ENCODE measurements at places on chromosomes 2 and 18.
A peak's percentile ranks its signal among the peaks of the same experiment; 100 is the strongest.

DNA sequence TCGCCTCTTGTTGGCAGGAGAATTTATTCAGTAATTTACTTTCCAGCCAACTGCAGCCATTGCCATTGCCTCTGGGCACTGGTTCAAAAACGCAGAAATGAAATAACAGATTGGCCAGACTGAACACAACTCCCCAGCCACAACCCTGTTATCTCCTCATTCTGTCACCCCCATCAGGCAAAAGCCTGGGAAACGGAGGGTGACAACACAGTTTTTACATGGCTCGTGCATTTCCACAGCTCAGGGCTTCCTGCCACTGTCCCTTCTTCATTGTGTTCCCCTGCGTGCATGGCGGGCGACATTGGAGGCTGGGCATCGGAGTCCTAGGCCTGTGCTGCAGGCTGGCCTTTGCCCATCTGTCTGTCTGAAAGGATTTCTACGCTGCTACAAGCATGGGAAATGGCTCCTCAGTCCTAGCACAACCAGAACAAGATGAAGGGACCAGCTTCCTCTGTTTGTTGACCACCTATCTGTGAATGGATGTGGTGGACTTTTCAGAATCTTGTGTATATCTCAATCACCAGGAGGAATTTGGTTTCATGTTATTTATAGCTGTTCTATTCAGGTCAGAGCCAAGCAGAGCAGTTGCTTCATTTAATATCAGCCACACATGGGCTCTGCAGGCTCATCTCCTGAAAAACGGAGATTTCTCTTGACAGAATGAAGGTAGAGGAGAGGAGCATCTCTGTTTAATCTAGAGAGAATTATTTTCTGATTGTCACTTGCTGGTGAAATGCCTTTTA is 107.0 kb downstream of the MGAT5 start:
- DNase-seq = peak; percentile 56

- no peak for DNase-seq
Measured at GRCh38 chr2:113910967-113911678, 21.2 kb downstream of the ACTR3 start.

DNA sequence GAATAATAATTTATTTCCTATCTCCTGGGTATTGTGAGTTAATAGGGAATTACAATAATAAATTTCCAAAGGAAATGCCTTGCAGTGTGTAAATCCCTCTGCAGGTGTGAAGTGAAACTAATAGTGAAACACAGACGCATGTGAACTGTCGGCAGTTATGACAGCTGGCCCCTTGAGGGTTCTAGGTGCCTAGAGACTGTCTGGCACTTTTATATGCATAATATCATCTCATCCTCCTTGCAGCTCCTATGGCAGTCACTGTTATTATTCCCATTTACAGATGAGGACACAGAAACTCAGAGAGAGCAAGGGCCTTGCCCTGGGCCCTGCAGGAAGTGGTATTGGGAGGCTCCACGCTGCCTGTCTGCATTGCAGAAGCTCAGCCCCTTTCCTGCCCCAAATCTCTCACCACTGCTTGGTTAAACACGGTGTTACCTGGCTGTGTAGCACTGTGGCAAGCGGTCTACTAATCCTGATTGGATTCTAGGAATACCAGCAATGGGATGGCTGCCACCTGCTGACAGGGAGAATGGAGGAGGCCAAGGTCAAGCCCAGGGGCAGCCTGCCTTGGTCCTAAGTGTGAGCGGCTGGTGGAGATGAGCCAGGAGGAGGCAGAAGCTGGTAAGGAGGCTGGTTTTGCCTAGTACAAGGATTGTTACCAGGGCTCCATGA is 32.8 kb upstream of the ACKR3 start:
- no peak for DNase-seq

- DNase-seq = no peak
Measured at GRCh38 chr2:144111437-144111836, 408.5 kb downstream of the ZEB2 start.

DNA sequence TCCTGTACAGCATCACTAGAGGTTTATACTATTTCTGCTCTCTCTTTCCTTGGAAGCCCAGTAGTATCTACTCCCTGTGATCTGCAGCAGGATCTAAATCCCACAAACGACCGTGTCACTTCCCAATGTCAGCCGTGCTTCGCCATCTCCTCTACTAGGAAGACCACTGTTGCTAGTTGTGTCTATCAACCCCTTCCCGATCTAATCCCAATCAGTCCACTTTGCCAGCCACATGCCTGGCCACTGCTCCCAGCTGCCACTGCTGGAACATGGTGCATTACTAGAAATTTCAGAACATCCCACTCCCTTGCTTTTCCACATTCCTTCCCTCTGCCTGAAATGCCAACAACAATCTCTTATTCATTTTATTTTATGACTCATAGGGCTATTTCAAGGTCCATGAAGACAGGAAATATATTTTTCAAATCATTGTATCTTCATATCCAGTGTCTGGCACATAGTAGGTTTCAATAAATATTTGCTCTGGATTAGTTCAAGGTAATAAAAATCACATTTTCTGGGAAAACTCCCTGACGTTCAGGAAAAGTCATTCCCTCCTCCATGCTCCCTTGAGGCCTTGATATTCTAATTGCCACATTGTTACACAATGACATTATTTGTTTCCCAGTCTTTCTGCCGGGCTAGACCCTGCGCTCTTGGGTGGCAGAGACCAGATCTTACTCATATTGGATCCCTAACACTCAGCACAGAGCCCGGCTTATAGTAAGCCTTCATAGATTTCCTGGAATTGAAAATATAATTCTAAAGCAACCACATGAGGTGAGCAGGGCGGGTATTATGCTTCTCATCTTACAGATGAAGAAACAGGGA is 2.1 kb upstream of the TRIB2 start:
- no peak for DNase-seq

DNA sequence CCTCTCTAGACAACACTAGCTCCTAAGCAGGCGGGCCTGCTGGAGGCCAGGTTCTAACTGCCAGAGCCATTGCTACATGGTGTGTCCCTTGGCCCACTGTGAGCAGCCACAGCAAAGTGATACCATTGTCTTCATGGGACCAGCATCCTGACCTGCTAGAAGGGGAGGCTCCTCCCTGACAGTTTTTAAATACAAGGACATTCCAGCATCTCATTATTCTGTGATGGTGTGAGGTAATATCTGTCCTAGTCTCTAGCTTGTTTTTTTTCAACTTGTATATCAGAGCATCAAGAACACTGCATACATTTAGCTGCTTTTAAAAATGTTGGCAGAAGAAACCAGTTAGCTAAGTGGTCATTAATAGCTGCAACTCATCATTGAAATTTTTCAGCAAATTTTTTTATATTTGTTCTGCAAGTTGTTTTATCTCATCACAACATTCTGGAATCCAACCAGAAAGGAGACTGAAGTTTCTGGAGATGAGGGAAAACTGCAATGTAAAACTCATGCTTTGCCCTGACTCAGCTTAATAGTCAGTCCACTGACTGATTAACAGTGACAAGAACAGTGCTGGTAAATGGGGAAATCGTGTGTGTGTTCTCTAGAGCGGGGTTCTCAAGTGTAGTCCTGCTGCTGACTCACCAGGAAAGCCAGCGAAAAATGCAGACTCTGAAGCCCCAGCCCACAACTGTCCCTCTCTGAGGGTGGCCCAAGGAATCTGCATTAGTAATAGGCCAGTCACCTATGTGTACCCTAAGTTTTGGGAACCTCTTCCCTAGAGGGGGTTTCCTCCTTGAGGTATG is 17.8 kb downstream of the MAPRE3 start:
- DNase-seq = no peak

All from cerebellar nuclear complex (tissue), 1 donor.